SJSA1 (cell line): ENCODE measurements at places on chromosomes 3 and 15. TPM values are rescaled to one million over a fixed set of nuclear protein-coding genes. Genes with fewer than 3 reads are reported as not detected.
A peak's percentile ranks its signal among the peaks of the same experiment; 100 is the strongest.

GRCh38 chr15:69400850-69401249 lies 13.3 kb upstream of the KIF23 start:
- no peak for DNase-seq

DNA sequence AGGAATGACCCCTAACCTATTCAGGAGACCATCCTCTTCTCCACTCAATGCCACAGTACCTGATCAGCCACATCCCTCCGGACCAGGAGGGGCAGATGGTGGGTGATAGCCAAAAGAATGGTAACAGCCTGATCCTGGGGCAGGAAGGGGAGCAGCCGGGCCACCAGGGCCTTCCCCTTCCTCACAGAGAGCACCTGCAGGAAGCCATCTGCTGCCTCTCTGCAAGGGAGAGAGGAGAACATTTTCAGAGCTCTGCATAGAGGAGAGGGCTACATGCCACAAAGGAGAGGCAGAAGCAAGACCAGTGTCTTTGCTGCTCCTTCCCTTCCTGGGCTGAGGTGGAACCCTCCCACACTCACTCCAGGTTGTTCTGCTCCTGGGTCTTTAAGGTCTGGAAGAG lies 5.5 kb upstream of the SPG11 start:
- DNase-seq = no peak

- no peak for DNase-seq
Observed at GRCh38 chr3:17006132-17006852, 121.5 kb downstream of the PLCL2 start.

DNA sequence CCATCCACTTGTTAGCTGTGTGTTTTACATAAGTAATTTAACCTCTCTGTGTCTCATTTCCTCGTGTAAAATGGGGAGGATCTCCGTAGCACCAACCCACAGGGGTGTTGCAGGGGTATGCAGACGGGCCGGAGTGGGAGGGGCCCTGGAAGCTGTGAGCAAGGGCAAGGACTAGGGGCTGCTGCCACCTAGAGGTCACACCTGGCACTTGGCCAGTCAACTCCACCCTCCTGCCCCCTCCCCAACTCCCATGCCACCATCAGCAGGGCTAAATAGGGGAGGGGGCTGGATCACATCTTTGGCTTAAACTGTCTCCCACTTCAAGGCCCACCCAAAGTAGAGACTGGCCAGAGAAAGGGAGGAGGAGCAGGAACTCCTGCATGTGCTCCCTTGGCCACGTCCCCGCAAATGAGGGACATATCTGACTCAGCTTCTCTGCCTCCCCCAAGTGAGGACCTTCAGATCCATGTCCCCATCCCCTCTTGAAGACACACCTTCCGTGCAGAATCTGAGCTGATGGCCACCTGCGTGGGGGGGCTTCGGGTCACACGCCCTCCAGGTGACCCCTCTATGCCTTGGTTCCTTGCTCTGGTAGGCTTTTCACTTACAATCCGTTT lies 2.6 kb downstream of the CCDC9B start:
- peak; percentile 94 for DNase-seq

DNA sequence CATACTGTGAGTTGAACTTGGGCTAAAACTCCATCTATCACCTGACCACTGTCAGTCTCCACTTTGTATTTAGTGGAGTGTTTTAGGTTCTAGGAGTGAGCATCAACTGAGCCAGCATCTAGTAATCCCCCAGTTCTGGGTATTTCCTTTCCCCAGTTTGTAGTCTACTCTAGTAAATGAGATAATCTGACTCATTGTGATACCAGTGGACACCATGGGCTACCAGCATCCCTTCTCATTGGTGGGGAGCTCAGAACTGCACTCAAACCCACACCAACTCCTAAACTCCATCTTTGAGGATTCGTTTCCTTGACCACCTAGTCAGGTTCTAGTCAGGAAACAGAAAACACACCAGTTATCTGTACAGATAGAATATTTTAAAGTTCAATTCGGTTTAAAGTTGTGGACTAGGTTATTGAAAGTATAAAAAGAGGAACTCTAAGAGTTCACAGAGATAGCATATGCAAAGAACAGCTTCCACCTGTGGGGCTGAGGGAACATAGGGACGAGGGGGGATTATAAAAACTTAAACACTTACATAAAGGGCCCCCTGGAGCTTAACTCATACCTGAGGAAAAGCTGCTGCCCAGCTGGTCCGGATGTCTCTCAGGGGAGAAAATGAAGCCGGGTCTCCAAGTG lies 36.0 kb downstream of the LEO1 start:
- DNase-seq = no peak

DNA sequence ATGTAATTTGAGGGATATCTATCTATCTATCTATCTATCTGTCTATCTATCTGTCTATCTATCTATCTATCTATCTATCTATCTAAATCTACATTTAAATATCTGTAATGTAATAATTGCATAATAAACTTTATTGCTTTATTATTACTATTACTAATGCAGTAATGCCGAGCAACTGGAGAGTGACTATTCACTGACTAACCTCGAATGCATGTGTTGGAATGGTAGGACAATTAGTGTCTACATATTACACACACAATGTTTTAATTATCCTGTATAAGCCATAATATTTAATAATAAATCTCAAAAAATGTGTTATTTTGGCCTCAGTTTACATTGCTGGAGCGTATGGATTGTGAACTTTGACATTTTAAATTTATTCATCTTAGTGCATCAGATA lies 25.2 kb upstream of the CNTN3 start:
- no peak for DNase-seq

DNA sequence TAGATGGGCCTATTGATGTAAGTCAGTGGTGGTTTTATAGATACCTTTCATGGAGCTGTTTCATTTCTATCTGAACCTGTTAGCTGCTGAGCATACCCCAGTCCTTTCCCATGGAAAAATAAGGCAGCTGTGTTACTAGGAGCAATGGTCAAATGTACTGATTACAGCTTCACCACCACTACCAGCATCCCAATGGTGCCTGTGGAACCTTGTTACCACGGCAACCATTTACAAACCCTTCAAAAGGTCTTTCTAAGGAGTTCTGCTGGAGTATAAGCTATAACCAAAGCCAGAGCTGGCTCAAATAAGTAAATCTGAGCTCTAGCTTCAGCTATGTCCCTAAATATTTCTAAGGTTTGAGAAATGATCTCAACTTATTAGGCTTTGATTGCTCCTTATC lies 133.4 kb upstream of the ACP3 start:
- no peak for DNase-seq

DNA sequence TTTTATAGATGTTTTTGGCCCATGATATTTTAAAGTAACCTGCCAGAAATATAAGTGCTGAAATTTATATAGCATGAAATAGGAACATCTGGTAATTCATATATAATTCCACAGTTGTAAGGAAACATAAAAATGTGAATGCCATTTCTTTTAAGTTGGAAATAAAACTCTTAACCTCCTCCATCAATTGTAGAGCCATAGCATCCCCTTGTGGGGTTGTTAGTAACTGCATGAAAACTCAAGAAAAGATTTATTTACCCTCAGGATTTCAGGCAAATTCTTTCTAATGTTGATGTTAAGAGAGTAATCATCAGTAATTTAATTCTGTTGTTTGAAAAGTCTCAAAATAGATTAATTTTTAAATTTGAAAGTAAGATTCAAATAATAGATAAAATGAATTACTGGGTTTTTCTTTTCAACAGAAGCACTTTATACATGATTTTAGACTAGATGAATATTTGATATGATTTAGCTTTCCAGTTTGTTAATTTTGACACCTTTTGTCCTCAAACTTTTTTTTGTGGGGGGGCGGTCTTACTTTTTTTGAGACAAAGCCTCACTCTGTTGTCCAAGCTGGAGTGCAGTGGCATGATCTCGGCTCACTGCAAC lies 74.7 kb downstream of the RASA2 start:
- DNase-seq = peak; percentile 53

DNA sequence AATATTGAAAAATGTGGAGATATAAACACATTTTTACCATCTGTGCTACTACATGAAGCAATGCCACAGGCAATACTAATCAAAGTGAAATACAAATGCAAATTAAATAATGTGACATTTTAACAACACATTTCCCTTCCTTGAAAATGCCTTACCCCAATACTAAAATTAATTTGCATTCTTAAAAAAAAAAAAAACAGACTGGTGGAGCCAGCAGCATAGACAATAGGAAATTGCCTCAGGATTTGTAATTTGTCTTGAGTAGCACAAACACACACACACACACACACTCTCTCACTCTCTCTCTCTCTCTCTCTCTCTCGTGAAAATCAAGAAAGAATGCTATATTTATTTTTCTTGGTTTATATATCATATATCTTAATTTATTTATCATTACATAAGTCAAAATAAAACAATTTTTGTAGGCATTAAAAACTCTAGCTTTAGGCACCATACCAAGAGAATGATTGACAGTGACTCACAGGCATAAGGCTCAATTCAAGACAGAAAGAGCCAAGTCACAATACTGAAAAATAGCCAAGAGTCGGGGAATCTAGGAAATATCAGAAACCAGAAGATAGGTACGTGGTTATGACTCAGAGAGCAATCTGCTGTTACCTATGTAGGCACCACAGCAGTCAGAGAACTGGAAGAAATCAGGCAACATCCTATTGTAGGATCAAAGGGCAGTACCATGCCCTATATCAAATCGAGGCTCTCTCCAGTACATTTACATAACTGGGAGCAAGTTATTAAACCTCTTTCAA lies 23.0 kb downstream of the SUCNR1 start:
- DNase-seq = no peak

GRCh38 chr3:72143322-72143721 lies 358.4 kb upstream of the PROK2 start:
- peak; percentile 59 for DNase-seq

DNA sequence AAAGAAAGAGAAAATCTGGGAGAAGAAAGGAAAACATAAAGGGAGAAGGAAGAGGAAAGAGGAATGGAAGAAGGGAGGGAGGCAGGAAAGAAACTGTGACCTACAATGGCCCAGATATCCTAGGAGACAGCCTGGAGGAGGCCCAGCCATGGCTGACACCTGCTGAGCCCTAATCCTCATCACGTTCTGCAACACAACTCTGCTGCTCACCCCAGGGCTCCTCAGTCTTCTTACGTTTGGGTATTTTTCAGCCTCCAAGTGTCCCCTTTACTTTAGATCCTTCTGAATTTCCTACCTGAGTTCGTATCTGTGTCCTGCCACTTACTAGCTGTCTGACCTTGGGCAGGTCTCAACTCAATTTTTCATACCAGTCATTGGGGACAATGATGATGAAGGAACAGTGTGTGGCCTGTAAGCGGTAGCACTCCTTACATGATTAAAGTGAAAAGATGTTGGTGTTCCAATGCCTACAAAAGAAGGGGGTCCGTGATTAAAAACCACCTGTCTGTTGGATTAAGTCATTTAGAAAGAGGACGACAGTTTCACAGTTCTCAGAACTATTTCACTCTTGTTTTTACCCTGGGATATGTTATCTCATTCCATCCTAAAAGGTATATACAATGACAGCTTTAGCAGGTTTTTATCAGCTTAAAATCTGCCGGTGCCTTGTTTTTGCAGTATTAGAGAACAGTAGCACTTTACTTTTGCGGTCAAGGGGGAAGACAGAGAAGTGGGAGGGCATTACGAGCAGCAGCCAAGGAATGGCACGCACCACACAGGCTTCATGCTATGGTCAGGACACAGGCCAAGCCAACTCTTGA lies 47.4 kb downstream of the CCR4 start:
- DNase-seq = no peak

DNA sequence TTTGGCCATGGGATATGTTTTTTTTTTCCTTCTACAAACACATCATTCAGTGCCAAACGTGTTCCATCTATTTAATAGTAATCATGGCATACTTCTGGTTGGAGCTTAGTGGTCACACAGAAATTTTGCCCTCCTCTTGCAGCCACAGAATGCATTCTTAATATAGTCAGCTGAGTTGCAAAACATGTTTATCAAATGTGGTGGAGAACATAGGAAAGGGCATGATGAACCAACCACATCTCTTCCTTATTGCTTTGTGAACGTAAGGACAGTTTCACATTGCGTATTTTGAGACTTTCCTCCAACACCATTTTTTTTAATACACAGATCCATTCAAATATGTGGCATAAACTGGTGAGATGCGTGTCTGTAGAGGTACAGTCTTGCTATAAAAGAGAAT lies 106.8 kb downstream of the BBX start:
- no peak for DNase-seq

DNA sequence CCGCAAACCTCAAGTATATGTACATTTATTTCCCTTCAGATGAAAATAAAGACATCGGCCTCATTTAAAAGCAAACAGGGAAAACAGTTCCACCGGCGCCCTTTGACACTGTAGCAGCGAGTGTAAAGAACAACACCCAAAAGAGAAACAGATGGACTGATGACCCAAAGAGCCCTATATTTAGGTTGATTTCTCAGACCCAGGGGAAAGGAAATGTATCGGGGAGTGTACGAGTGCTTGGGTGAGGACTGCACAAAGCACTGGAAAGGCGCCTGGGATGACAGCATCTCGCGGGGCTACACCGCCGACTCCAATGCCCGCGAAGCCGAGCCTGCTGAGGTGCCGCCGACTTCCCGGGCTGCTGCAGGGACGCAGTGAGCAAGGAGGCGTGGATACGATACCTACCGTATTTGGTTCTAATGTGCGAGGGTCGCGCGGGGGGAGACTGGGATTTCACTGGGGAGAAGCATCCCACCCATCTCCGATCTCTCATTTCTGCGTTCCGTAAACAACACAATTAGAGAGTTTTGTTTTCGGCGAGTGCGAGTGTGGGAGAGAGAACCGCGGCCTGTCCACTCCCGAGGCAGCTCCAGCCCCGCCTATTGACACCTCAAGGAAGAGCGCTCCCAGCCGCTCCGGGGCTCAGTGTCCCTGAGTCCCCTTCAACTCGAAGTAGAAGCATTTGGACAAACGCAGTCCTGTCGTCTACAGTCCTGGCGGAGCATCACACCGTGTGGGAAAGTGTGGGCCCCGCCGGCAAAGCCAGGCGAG lies 2.0 kb downstream of the MECOM start:
- peak; percentile 26 for DNase-seq

DNA sequence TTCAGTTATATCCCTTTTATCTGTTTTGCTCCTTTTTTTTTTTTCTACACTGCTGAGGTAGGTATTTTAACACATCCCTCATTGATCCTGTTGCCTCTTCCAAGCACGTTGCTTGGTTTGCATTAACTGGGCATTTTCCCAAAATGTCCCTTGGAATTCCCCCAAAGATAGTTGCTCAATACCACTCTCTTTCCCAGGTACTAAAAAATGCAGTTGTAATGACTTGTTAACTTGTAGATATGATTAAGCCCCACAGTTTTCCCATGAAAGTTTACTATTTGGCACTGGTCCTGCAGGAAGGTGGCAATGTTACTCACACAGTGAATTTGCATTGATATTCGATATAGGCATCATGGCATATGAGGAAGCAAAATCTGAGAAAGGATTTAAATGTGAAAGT lies 67.1 kb downstream of the GRM7 start:
- no peak for DNase-seq

GRCh38 chr3:32913790-32914446 lies 37.5 kb upstream of the CCR4 start:
- no peak for DNase-seq

The CHRM5 gene
- total RNA-seq = 0.11 TPM in 1 of 2 replicates, not detected in the other

The FYTTD1 gene
- 20.9 and 52.2 TPM in 2 replicates for total RNA-seq

The GATM gene
- not detected in 2 replicates for total RNA-seq

The TMEM212 gene
- not detected in 2 replicates for total RNA-seq

The CPEB1 gene
- 0.37 TPM in 1 of 2 replicates, not detected in the other for total RNA-seq

The GP9 gene
- not detected in 2 replicates for total RNA-seq

The SNX22 gene
- 0.05 TPM in 1 of 2 replicates, not detected in the other for total RNA-seq

The RAB6B gene
- total RNA-seq = 0.06 and 0.18 TPM in 2 replicates
